ENCODE measurements at places on chromosomes 6 and 20. TPM values are rescaled to one million over a fixed set of nuclear protein-coding genes. Genes with fewer than 3 reads are reported as not detected.

Gene GPX5
- not detected for total RNA-seq

Gene RAD21L1
- total RNA-seq, result not detected

Gene AP5S1
- 13.1 TPM for total RNA-seq

Gene ABHD12
- total RNA-seq, result 45.2 TPM

Gene HMGCLL1
- total RNA-seq, result 4.2 TPM

Gene FAM209A
- 0.87 TPM for total RNA-seq

Gene RIMS1
- 3.9 TPM for total RNA-seq

Gene CASP8AP2
- 16.5 TPM for total RNA-seq

Gene SHLD1
- 5.8 TPM for total RNA-seq

Gene KCNQ2
- not detected for total RNA-seq

Gene PCSK2
- total RNA-seq, result 17.7 TPM

Gene GPR6
- not detected for total RNA-seq

Gene NOX3
- total RNA-seq, result not detected

Gene TNXB
- 162 TPM for total RNA-seq

Gene AIF1
- total RNA-seq, result 55.3 TPM

Gene DEFB113
- total RNA-seq, result not detected

Gene RNF39
- 2.4 TPM for total RNA-seq

Gene SLC22A2
- not detected for total RNA-seq

Gene GNAS
- 746 TPM for total RNA-seq

Gene HLA-DQB2
- total RNA-seq, result 62.8 TPM

Gene MYO6
- total RNA-seq, result 66.2 TPM

Gene PSMG4
- total RNA-seq, result 16.9 TPM

Gene SIRPD
- 0.78 TPM for total RNA-seq

Gene BMP5
- total RNA-seq, result 14.4 TPM

Gene PAX1
- total RNA-seq, result not detected

Gene REPS1
- 35.4 TPM for total RNA-seq

Gene EPB41L1
- total RNA-seq, result 61.4 TPM

Gene TSPO2
- not detected for total RNA-seq

Gene OR2H2
- total RNA-seq, result not detected

Measured in upper lobe of right lung (tissue), 1 donor.